ENCODE measurements at places on chromosomes 5 and 9. TPM values are rescaled to one million over a fixed set of nuclear protein-coding genes. Genes with fewer than 3 reads are reported as not detected.

- H3K27me3 ChIP-seq = no peaks in the 10 kb centered on the region
- H3K4me3 ChIP-seq = no peak overlapping the region
- no peak for DNase-seq
- H3K36me3 ChIP-seq = no peaks in the 10 kb centered on the region
- H3K4me1 ChIP-seq = peaks cover 10% of the 10 kb centered on the region
These were observed 75.1 kb downstream of the GNAQ start for GRCh38 chr9:77956555-77956954.

DNA sequence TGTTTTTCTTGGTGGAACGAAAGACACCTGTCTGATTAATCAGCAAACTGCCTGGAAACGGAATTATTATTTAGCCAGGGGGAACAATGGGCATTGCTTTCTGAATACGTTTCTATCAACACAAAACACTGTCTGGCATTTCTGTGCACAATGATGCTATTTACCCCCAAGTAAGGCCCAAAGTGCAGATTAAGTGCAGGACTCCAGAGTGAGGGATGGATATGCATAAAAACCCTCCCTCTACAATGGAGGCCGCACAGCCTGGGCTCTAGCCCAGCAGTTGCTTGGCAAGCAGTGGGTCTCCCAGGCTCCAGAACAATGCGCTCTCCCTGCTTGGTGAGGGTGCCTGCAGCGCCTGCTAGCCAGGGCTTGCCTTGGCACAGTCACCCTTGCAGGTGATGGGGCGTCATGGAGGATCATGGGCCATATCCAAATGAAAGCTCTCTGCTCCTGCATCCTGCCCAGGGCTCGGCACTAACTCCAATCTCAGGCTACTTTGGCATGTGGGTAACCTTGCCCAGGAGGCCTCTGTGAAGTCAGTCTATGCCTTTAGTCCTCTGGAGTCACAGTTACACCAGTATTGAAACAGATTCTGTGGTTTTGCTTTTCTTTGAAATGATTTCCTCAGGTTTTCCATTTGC lies 11.5 kb upstream of the SPATA24 start:
- H3K27me3 ChIP-seq = no peaks in the 10 kb centered on the region
- peaks cover 2% of the 10 kb centered on the region for H3K36me3 ChIP-seq
- no peak for DNase-seq
- H3K4me3 ChIP-seq = no peak overlapping the region
- H3K27ac ChIP-seq = no peak overlapping the region
- H3K4me1 ChIP-seq = peaks cover 3% of the 10 kb centered on the region

DNA sequence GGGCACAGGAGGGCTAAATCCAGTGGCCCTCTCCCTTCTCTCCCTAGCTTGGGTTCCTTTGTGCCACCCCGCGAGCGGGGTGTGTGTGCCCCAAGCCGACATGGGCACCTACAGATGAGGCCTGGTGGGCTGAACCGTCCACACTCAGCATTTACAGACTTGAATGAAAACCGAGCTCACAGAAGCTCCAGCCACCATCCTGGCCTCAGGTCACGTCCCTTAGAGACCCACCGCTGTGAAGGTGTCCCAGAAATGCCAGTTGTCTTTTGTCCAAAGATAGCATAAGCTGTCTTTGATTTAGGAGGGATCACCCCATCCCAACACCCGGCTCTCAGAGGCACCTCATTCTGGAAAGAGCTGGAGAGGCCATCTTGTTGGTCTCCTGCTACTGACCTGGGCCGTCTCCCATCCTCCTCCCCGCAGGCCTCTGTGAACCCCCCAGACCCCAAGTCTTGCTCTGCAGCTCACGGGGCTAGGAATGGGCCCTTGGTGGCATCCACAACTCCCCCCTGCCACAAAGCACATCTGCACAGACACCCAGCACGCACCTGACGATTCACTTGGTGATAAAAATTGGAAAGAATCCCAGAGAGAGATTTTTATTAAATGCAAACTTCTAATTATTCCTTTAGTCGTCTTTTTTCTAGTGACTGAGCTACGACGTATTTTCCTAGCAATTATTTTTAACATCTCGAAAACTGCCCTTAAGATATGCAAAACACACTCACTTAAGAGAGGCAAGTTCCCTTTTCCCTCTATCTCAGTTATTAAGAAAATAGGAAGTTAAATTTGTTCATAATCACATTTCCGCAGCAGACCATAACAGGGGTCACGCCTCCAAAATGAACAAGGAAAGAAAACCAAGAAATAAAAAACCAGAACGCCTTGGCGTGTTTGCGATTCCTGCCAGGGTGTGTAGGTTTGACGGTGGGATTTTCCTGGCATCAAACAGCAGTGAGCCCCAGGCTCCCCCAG lies 80.5 kb upstream of the LMX1B start:
- H3K4me1 ChIP-seq = peaks cover 2% of the 10 kb centered on the region
- H3K27ac ChIP-seq = no peak overlapping the region

DNA sequence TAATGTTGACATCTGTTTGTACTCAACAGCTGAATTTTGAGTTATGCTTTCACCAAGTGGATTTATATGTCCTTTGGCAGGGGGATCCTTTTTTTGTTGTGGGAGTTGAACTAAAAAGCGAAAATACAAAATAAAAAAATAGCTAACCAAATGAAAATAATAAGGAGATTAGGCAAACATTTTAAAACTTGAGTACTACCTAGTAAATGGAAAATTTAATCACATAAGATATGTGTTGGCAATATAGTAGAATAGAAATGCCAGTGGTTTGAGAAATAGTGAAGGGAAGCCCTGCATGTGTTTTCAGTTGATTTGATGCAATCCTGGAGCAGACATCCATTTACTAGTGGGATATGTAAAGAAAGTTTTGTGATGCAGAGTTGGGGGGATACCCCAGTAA lies 98.0 kb downstream of the RASGRF2 start:
- no peaks in the 10 kb centered on the region for H3K36me3 ChIP-seq
- H3K27ac ChIP-seq = no peak overlapping the region
- no peaks in the 10 kb centered on the region for H3K27me3 ChIP-seq
- no peak for DNase-seq
- H3K4me1 ChIP-seq = no peaks in the 10 kb centered on the region

The ADAMTSL1 gene
- polyA plus RNA-seq = 48.4 TPM

GRCh38 chr9:27358007-27358406 lies 61.1 kb upstream of the EQTN start:
- no peak overlapping the region for H3K4me3 ChIP-seq
- H3K36me3 ChIP-seq = no peaks in the 10 kb centered on the region
- no peak for DNase-seq
- H3K27ac ChIP-seq = no peak overlapping the region

DNA sequence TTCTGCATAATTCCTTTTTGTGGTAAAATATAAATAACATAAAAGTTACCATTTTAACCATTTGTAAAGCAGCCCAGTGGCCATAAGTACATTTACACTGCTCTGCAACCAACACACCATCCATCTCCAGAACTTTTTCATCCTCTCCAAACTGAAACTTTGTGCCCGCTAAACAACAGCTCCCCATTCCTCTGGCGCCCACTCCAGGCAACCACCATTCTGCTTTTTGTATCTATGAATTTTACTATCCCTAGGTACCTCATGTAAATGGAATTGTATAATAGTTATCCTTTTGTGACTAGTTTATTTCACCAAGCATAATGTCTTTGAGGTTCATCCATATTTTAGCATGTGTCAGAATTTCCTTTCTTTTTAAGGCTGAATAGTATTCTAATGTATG lies 141.1 kb downstream of the DMXL1 start:
- no peak for DNase-seq
- H3K27me3 ChIP-seq = no peaks in the 10 kb centered on the region
- no peaks in the 10 kb centered on the region for H3K4me1 ChIP-seq
- no peak overlapping the region for H3K27ac ChIP-seq

GRCh38 chr9:114424126-114424525 lies 36.3 kb upstream of the AKNA start:
- no peaks in the 10 kb centered on the region for H3K36me3 ChIP-seq
- no peaks in the 10 kb centered on the region for H3K4me1 ChIP-seq
- H3K27me3 ChIP-seq = peaks cover 7% of the 10 kb centered on the region
- no peak overlapping the region for H3K4me3 ChIP-seq
- H3K27ac ChIP-seq = no peak overlapping the region

- no peak overlapping the region for H3K27ac ChIP-seq
- DNase-seq = no peak
- H3K36me3 ChIP-seq = no peaks in the 10 kb centered on the region
- no peak overlapping the region for H3K4me3 ChIP-seq
These were observed 71.8 kb upstream of the CTSV start for GRCh38 chr9:97110696-97111095.

The CEMIP2 gene
- 38.7 TPM for polyA plus RNA-seq

The GFRA3 gene
- polyA plus RNA-seq = not detected

The SPOCK1 gene
- 44.9 TPM for polyA plus RNA-seq

DNA sequence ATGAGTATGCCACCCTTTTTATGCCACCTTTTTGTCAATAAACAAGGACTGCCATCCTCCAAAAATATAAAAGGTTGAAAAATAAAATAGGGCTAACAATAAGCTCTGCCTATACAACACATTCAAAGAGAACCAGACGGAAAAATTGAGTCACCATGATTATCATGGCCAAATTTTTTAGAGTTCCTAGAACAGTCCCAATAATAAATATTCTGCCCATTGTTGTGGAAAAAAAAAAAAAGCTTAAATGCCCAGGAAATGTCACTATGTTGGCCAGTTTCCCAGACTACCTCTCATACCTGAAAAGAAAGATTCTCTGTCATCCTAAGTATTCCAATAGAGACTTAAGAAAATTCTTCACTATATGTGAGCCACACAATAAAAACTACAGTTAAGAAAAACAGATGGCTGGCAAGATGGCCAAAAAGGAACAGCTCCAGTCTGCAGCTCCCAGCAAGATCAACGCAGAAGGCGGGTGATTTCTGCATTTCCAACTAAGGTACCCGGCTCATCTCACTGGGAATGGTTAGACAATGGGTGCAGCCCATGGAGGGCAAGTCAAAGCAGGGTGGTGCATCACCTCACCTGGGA lies 149.0 kb downstream of the TMEM161B start:
- no peak overlapping the region for H3K4me3 ChIP-seq
- H3K27ac ChIP-seq = no peak overlapping the region
- H3K4me1 ChIP-seq = no peaks in the 10 kb centered on the region
- H3K36me3 ChIP-seq = no peaks in the 10 kb centered on the region
- H3K27me3 ChIP-seq = no peaks in the 10 kb centered on the region

- H3K36me3 ChIP-seq = no peaks in the 10 kb centered on the region
- no peak for DNase-seq
- H3K4me1 ChIP-seq = no peaks in the 10 kb centered on the region
These were observed 130.2 kb upstream of the IRX4 start for GRCh38 chr5:2012885-2013284.

DNA sequence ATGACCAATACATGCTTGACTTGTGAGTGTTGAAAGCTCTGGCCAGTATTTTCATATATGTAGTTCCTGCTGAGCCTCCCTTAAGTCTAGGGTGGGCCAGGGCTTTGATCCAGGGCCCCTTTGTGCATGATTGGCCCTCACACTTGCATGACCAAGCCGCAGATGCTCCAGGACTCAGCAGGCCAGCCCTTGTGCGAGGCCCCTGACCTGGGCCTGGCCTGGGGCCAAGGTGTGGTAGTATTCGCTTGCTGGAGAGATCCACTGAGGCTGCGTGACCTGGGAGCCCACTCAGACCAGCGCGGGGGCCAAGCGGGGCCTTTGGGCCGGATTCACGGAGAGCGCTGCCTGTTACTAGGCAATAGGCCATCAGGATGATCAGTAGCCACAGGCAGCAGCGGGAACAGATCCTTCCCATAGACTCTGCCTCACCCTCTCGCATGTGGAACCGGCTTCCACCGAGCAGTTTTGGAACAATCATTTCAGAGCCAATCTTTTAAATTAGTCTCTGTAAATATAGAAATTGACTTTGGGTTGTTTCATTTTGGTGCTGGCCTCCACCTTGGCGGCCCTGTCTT lies 79.0 kb upstream of the PTCH1 start:
- no peak for DNase-seq
- no peaks in the 10 kb centered on the region for H3K36me3 ChIP-seq
- H3K27ac ChIP-seq = no peak overlapping the region

The RAB3C gene
- polyA plus RNA-seq = not detected

The ANKRD31 gene
- polyA plus RNA-seq = 0.06 TPM

Measured in fibroblast of lung (primary cell).